ENCODE measurements at places on chromosomes 6 and 20.

DNA sequence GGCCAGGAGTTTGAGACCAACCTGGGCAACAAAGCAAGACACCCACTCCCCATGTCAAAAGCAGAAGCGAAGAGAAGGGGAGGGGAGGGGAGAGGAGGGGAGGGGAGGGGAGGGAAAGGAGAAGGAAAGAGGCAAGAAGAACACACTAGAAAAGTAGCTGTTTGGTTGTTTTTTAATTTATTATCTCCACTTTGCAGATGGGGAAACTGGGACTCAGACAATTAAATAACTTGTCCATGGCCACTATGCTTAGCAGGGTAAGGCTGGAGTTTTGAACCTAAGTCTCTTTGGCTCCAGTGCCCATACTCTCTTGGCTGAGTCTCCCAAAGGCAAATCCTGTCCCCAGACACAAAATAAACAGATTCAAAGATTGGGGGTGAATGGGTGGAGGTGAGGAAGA, 12.4 kb upstream of the GHRH start:
- no peak for DNase-seq

- DNase-seq, result no peak
Observed at GRCh38 chr20:54122189-54122588, 51.6 kb downstream of the CYP24A1 start.

DNA sequence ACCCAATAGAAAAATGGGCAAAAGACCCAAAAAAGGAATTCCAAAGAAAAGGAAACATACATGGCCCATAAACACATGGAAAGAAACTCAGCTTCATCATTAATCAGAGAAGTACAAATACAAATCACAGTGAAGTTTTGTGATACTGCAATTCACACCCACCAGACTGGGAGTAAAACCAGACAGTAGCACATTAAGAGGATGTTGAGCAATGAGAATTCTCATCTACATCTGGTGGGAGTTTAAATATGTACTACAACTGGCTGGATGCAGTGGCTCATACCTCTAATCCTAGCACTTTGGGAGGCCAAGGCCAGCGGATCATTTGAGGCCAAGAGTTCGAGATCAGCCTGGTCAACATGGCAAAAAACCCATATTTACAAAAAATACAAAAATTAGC, 125.7 kb upstream of the PHACTR1 start:
- no peak for DNase-seq

GRCh38 chr6:1552296-1552761, 57.4 kb upstream of the FOXC1 start:
- peak; percentile 53 for DNase-seq

DNA sequence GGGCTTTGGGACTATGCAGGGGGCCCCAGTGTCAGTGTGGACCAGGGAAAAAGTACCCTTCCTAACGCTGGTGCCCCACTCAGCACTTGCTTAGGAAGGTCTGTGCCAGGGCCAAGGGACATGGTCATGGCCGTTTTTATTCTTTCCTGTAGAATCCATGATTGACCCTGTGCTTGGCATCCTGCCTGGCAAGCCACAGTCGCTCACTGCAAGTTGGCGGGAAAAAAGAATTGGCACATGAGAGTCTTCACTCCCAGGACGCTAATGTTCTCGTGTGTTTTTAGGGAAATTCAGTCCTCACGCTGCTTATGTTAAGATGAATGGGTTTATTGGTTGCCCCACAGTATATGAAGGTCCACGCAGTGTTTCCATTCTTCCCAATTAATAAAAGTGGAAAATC, 253.4 kb downstream of the CDH4 start:
- DNase-seq, result no peak

DNA sequence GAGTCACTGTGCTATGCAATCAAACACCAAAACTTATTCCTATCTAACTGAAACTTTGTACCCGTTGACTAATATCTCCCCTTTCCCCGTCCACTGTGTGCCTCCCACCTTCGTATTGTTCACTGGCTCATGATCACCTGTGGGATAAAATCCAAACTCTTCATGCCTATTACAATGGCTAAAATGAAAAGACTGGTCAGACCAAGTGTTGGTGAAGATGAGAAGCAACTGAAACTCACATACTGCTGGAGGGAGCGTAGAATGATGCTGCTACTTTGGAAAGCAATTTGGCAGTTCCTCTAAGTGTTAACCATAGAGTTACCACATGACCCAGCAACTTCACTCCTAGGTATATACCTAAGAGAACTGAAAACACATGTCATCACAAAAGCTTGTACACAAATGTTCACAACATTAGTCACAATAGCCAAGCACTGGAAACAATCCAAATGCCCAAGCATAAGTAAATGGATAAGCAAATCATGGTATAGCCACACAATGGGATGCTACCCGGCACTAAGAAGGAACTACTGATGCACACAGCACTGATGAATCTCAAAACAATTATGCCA, 13.1 kb downstream of the RPS10 start:
- DNase-seq, result no peak

DNA sequence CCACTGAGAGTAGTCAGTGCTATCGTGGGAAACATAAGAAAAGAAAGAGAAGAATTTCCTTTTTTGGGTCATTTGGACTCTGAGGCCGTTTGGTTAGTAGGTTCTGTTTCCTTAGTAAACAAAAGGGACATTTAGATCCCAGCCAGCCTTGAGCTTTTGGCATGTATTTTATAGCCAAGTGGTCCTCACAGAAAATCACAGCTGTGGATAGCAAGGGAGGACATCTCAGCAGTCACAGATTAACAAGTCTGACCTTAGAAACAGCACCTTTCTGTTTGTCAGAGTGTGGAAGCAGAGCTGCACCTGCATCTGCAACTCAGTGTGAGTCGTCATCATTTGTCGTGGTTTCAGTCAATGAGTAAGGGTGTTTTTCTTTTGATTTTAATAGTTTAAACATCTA, 40.5 kb downstream of the FAM120B start:
- DNase-seq, result no peak

DNA sequence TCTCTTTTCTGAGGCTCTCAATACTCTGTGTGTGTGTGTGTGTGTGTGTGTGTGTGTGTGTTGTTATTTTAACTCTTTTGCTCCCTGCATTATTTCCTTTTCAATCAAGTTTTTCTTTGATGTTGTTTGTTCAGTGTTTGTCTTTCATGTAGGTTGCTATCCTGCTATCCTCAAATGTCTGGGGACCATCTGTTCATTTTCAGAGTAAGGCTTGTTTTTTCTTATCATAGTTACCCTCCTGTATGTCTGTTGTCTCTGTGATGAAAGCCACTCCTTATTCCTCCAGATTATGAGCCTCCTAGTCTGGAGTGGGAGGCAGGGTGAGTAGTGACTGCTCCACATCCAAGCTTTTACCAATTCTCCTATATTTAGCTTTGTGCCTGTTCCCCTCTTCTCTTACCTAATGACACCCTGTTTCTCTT, 9.2 kb downstream of the ENPP3 start:
- peak; percentile 87 for DNase-seq

GRCh38 chr6:139249395-139249794, 42.4 kb downstream of the TXLNB start:
- peak; percentile 69 for DNase-seq

DNA sequence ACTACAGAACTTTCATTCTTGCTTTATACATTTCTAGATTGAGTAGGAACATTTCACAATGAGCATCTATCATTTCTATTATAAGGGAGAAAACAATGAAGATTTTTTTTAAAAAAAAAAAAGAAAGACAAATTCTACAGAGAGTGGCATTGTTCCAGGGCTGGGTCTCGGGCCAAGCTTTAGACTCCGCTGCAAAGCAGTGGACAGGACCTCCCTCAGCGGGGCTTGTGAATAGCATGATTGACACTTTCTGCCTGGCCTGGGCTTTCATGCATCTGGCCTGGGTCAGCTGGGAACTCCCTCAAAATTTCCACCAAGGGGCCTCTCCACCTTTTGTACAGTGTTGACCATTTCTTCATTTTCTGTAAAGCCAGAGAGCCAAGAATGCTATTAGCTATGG, 55.8 kb upstream of the HIVEP2 start:
- DNase-seq, result no peak

GRCh38 chr6:118897386-118897785, 3.4 kb downstream of the ASF1A start:
- DNase-seq, result no peak

- no peak for DNase-seq
Observed at GRCh38 chr6:156634951-156635371, 142.2 kb upstream of the ARID1B start.

- no peak for DNase-seq
Observed at GRCh38 chr6:162032620-162033019, 694.9 kb downstream of the PRKN start.

DNA sequence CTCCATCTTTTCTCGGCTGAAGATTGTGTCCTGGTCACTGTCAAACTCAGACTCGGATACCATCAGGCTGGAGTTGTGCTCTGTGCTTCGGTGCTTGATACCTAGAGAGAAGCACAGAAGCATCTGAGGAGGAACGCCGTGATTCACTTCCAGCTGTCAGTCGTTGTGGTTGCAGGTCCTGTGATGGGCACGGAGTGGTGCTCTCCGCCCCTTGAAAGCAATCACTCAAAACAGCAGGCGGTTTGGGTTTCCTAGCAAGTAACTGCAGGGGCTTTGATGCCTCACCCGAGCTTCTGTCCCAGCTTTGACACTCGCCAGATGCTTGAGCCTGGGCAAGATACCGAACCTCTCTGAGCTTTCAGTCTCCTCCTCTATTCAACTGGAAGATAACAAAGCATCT, 52.5 kb downstream of the ALDH5A1 start:
- DNase-seq, result peak; percentile 19

GRCh38 chr20:25237610-25238318, 10.1 kb upstream of the PYGB start:
- DNase-seq, result peak; percentile 23

GRCh38 chr6:63305277-63305676, 14.5 kb downstream of the LGSN start:
- DNase-seq, result no peak

DNA sequence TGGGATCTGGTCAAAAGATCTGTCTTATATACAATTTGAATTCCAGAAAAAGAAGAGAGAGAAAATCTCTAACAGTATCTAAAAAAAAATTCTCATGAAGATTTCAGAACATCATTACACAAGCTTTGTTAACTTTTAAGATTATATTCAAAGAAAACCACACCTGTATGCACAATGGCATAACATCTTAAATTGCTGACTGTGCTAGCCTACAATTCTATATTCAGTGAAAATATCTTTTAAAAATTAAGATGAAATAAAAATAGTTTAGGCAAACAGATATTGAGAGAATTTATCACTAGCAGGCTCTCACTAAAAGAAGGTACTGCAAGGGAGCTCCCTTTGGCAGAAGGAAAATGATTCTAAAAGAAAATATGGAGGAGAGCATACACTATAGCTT, 100.3 kb downstream of the BCKDHB start:
- no peak for DNase-seq

GRCh38 chr6:140256248-140256647, 881.8 kb upstream of the CITED2 start:
- DNase-seq, result no peak

GRCh38 chr6:20674664-20675063, 140.4 kb downstream of the CDKAL1 start:
- no peak for DNase-seq

GRCh38 chr20:37456948-37457347, 64.1 kb upstream of the NNAT start:
- no peak for DNase-seq

DNA sequence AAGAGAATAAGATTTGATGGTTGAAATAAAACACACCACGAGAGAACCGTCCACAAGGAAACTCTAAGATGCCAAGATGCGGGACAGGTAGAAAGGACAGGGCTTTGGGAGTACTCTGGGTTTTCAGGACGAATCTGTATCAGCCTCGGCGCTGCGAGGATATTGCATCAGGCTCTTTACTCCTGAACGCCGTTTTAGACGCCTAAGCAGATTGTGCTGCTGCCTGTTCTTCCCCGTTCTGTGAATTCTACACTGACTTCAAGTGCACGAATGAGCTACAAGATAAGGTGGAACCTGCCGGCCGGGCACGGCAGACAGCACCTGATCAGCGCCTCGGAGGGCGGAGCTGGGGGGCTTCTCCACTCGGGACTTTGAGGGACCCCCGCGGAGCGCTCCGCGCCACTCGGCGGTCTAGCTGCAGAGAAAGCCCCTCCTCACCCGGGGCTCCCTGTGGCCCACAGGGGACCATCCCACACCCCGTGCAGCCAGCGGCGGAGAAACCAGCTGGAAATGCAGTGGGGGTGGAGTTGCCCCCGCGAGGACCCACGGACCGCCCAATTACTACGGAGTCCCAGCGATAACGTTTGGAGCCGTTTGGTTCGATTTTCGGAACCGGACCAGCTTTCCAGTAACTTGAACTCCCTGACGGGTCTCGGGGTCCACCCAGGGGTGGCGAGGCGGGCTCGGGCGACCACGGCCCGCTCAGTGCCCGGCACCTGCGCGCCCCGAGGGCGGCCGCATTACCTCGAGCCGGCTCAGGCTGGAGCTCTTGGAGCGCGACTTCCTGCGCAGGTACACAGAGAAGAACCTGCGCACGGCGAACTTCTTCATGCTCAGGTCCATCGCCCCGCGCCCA, 646 bp downstream of the RPS6KA2 start:
- peak; percentile 42 for DNase-seq

GRCh38 chr6:1726341-1726768, 116.6 kb downstream of the FOXC1 start:
- no peak for DNase-seq

DNA sequence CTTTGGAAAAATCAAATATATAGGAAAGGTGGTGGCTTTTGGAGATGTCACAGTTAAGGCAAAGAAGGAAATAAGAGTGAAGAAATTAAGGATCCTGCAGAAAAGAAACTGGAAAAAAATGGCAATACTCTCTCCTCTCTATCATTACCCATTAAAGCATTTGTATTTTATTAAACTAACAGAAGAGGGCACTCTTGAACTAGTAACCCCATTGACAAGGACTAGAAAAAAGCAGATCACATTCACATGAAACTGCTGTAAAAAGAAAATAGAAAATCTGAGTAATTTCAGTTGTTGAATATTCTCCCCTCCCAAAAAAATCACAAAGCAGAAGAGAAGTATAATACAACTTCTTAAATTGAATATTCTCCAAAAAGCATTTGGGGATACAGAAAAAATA, 104.1 kb upstream of the SLC35B3 start:
- peak; percentile 28 for DNase-seq

DNA sequence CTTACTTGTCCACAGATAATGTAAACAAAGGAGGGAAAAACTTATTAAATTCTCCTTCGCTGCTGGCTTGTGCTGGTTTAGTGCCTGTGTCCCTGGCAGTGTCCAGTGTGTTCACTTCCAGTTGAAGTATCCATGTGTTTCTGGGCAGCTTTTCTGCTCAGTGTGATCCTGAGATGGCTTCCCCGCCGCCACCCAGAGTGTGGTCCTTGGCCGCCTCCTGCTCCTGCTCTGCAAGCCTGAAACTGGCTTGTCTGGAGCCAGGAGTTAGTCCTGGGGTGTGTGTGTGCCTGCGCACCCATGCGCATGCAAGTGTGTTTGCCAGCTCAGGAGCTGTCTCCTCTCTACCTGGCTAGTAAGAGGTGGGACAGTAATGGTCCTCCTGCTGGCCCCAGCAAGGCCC, 7.2 kb downstream of the BTBD3 start:
- no peak for DNase-seq

- no peak for DNase-seq
Observed at GRCh38 chr20:20199361-20200160, 147.2 kb downstream of the CFAP61 start.
